ENCODE measurements at places on chromosomes 1 and 21.

GRCh38 chr21:26138615-26139257, 31.8 kb downstream of the APP start:
- DNase-seq, result no peak

GRCh38 chr1:209924390-209924789, 13.6 kb upstream of the SYT14 start:
- no peak for DNase-seq

- no peak for DNase-seq
Observed at GRCh38 chr21:22225299-22225698, 1227.1 kb downstream of the NCAM2 start.

DNA sequence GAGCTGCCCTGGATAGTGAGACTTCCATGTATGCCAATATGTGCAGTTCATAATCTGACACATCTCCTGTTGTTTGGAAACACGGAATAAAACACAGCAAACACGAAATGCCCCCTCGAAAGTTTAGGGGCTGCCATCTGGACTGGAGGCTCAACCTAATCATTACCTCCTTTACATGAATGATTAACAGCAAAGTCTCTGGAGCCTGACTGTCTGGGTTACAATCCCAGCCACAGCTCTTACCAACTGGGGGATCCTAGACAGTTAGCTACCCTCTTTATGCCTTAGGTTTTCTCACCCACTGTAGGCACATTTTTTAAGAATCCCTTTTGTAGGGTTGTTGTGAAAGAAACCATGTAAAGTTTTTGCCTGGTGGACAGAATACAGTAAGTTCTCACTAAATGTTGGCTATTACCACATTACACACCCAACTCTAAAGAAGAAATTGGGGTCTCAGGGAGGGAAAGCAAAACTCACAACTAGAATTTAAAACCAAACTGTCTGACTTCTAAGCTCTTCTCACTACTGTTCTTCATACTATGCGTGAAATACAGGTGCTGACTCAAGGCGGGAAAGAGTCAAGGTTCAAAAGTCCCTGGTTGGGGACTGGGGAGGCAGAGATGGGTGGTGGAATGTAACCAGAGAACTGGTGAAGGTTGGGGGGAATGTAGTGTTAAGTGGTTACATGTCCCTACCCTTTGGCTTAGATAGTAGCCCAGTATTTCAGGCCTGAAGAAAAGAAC, 24.2 kb downstream of the CYP4A22 start:
- DNase-seq, result no peak

DNA sequence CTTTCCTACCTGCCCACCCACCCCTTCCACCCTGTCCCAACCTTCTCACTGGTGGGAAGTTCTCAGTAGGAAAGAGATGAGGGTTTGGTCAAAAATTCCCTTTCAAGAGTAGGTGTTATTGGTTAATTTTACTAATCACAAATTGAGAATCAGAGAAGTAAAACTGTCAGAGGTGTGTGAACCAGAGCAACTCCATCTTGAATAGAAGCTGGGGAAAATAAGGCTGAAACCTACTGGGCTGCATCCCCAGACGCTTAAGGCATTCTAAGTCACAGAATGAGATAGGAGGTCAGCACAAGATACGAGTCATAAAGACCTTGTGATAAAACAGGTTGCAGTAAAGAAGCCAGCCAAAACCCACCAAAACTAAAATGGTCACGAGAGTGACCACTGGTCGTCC, 11.5 kb downstream of the PLA2G2D start:
- DNase-seq, result no peak

DNA sequence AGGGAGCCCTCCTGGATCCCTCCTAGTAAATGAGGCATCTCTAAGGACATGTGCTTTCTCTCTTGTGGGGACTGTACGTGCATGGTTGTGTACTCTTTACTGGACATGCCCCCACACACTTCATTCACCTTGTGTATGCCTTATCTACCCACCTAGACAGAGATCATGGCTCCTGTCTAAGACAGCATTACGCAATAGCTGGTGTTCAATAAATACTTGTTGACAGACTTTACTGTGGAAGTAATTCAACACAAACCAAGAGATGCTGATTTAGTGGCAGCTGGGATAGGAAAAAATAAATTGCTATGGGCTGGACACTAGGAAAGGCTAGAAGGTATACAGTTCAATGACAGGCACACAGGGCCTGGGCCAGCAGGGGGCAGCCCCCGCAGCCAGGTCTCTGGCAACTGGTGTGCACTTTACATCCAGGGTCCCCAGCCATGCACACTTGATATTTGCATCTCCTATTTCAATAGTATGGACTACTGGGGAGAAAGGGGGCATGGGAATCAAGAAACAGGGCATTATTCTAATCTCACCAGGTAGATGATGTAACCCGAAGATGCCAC, 24.2 kb downstream of the TRABD2B start:
- no peak for DNase-seq

DNA sequence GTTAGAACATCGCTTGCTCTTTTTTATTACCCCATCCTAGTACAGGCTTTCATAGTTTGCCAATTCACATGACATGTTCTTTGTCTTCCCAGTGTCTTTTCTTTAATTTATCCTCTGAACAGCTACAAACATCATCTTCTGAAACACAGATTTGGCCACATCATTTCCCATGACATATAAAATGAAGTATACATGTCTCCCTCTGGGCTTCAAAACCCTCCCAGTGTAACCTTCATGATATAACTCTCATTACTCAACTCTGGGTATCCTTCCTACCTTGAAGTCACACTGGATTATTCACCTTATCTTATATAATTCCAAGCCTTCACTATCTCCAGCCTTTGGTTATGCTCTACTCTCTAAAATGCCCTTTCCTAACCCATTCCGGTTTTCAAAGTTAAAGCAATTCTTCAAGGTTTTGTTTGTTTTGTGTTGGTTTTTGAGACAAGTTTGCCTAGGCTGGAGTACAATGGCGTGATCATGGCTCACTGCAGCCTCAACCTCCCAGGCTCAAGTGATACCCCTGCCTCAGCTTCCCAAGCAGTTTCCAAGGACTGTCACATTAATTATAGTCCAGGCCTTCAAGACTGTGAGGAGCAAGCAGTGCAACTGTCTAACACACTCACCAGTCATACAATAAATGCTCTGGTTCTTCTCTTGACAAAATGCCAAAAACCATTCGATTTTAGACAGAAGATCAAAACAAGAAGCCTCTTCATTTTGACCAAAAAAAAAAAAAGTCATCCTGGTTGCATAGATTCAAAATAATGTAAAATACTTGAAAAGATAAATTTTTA, 5.8 kb downstream of the RGS1 start:
- DNase-seq, result no peak

DNA sequence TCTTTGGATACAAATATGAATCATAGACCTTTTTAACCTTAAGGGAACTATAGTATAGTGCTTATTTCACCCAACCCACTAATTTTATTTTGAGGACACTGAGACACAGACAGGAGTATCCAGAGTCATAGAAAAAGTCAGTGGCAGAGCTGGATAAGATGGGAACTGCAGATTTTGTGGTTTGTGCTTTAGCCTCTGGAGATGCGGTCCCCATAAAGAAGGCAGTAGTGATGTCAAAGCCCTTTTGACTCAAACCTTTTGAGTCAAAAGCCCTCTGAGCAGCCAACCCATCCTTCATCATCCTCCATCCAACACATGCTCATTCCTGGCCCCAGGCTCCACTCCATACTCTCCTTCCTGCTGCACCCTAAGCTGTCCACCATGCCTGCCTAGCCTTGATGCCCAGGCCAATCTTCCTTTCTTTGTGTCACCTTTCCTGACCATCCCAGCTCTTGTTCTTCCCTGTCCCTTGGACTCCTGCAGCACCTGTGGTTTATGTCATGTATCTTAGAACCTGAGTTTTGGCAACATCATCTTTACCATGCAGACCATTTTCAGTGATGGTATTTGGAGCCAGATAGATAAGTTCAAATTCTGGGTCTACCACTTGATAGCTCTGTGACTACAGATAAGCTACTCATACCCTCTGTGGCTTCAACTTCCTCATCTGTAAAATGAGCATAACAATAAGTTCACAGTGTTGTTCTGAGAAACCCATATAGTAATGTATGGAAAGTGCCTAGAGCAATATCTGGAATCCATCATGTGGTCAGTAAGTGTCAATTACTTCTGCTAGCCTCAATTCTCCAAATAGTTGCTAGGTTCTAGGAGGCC, 20.1 kb downstream of the SLAMF1 start:
- no peak for DNase-seq

- DNase-seq, result no peak
Observed at GRCh38 chr1:174753131-174753530, 246.6 kb upstream of the CACYBP start.

GRCh38 chr1:168608796-168609715, 32.7 kb downstream of the XCL1 start:
- DNase-seq, result no peak

- no peak for DNase-seq
Observed at GRCh38 chr1:208089149-208089548, 155.0 kb downstream of the PLXNA2 start.

All from NCI-H524 treated with DMSO at 0.1 percent for 48 hours (cell line).